RKO (cell line): ENCODE measurements at places on chromosomes 16 and 17.

DNA sequence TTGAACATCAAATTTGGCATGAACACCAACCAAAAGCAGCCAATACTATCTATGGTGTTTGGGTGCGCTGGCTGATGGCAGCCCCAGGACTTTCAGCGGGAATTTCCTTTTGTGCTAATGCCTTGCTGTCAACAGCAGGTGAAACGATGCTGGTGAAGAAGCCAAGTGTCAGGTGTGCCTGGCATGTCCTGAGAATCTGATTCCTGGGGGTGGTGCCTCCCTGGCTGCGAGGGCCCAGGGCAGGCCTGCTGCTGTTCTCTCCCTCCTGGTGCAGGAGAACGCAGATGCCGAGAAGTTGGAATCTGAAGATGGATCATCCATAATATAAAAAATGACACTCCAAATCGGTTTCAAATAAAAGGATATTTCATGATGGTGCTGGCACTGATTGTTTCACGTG is 62.0 kb upstream of the DNAJA2 start:
- no peak for DNase-seq

DNA sequence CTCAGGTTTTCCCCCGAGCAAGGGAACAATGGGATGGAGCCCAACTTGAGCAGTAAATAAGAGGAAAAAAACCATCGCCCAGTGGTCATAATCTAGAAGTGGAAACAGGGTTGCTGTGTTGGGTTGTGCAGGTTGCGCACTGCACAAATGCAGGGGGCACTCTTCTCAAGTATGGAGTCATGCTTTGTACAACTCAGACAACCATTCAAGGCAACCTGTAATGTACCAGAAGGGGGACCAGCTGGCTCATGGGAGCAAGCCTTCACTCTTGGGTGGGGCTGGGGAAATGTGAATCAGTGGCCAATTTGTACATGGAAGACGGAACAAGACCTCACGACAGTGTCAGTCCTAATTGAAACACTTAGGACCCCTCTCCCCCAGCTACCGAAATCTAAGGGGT is 23.9 kb upstream of the LITAF start:
- DNase-seq, result no peak

GRCh38 chr16:85514598-85515318 is 98.4 kb upstream of the GSE1 start:
- peak; percentile 17 for DNase-seq

GRCh38 chr17:17564896-17565295 is 26.6 kb downstream of the PEMT start:
- no peak for DNase-seq

DNA sequence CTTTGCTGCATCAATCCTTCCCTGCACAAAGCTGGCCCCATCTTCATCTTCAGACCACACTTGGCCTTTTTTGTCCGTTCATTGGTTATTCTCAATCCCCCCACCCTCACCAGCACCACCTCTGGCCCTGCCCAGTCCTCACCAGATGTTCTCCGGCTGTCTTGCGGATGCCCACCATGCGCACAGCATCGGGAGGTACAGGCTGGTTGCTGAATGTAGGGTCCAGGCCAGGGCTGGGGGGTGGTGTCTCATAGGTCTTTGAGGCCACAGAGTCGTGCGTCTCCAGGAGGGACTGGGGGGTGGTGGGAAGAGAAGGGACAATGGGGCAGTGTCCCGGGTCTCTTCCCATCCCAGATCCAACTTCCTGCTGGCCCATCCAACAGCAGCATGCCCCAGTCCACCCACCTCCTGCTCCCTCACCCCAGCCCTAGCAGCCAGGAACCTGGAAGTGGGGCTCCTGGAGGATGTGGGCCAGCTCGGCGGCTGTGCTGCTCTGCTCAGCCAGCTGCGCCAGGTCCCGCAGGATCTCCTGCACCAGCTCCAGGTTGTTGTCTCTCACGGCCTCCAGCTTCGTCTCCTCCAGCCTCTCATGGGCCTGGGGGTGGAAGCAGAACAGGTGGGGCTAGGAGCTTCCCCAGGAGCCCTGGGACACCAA is 24.4 kb downstream of the MPP2 start:
- no peak for DNase-seq
